Smooth muscle cell of the pulmonary artery (primary cell): ENCODE measurements at places on chromosomes 4 and X. TPM values are rescaled to one million over a fixed set of nuclear protein-coding genes. Genes with fewer than 3 reads are reported as not detected.

CXCL8 gene
- total RNA-seq: 23.3 and 132 TPM in 2 replicates

ARAP2 gene
- 0.23 and 0.52 TPM in 2 replicates for total RNA-seq

CXorf38 gene
- 7.5 TPM in 2 replicates for total RNA-seq

HOPX gene
- total RNA-seq: 0.26 and 0.50 TPM in 2 replicates

ABCG2 gene
- 1.2 and 7.2 TPM in 2 replicates for total RNA-seq

ZNF280C gene
- total RNA-seq: 2.2 and 2.6 TPM in 2 replicates
